ENCODE measurements at places on chromosomes 7 and 10.

- DNase-seq = no peak
These were observed 503.8 kb downstream of the INHBA start for GRCh38 chr7:41199136-41199535.

DNA sequence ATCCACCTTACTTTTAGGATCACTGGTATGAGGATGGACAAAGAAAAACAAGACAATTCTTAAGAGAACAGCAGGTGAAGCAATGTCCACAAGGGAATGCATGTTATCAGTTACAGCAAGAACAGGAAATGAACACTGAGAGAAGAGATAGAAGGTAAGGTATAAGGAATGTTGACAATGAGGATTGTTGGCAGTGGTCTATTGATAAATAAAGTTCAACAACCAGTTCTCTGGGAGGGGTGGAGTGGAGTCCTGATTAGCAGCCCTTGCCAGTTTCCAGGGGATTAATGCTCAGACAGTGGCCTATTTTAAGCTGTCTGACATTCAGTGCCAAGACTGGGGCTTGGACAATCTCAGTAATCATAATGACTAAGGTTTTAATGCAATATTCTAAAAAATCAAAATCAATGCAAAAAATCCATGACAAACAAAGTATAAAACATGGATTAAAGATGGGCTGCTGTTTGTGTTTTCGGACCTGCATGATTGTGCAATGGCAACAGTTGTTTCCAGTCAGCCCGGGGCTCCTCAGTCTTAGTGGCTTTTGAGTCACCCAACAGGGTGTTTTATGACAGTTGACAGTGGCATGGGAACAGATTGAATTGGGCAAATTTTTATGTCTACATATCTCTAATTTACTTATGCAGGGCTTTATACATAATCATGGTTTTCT lies 13.8 kb upstream of the AKR1B1 start:
- DNase-seq = no peak

DNA sequence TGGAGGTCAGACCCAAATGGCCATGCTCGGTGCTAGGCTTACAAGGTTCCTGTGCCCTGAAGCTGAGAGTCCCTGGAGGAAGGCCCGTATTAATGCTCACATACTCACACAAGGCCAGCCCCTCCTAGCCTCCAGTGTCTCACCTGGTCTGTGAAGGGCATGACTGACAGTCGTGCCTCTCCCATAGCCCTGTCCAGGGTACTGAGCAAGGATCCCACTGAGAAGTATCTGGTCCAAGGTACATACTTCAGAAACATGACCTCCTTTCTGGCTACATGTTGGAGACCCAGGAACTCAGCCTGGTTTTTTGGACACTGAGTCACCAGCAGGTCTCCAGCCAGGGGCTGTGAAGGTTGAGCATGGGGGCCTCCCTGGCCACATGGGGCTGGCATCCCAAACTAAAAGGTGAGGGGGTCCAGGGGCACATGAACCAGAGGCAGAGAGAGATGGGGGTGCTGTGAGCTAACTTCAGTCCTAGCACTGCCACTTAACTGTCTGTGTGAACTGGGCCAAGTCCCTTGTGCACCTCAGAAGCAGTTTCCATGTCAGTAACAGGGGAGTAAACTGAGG lies 17.6 kb upstream of the RASGEF1A start:
- DNase-seq = no peak

DNA sequence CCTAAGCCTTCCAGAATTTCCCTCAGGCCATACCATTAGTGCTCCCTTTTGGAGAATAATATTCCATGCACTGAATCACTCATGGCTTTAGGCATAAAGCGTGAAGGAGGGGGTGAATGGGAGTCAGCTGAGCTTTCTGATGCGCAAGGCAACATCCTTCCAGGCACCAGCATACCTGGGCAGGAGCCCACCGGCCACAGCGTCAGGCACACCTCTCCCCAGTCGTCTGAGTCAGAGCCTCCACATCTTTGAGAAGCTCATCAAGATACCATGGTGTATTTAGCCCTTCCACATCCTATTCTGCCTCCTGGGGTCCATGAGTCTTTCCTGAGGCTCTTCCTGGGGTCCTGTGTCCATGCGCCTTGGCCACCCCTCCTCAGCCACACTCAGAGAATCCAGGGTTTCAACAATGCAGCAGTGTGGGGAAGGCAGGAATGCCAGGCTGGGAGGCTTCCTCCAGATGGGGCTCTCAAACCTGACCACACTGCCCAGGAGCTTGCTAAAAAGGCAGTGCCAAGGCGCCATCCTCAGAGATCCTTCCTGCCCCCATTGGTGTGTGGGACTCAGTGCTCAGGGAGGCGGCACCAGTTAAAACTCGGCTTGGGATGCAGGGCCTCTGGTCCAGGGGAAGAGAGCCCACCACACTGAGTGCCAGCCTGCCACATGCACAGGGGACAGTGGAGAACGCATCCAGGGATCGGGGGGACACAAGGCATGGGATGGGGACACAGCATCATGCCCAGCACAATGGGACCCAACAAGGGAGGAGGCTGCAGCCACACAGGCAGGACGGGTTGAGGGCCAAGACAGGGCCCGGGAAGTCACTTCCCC lies 31.6 kb downstream of the RASGEF1A start:
- DNase-seq = no peak

GRCh38 chr10:18214691-18215563 lies 74.7 kb downstream of the CACNB2 start:
- peak; percentile 69 for DNase-seq

DNA sequence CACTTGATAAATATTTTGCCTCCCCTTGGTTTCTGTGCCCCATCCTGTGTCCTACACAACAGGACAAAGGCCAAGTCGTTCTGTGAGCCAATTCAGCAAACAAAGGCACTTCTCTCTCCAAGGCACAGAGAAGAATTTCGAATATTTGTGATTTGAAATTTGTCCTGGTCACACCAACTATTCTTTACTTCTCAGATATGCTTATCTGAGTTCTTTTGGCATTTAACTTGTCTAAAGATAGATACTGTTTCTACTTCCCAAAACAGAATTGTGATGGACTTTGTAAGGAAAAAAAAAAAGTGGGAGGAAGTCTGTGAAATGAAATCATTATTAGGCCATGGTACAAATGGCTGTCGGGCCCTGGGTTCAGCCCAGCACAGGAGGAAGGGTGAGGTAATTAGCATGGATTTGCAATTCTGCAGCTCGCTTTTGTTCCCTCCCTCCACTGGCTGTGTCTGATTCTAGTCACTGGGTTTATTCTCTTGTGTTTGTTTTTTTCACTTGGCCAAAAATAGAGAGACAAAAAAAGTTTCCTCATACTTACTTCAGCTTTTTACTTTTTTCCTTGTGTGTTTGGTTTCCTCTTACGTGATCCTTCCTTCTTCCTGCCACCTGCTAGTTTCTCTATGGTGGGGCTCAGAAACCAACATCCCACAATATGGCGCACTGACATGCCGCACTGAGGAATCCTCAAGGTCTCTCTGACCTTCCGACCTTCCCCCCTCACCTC lies 108.2 kb upstream of the MKLN1 start:
- no peak for DNase-seq

DNA sequence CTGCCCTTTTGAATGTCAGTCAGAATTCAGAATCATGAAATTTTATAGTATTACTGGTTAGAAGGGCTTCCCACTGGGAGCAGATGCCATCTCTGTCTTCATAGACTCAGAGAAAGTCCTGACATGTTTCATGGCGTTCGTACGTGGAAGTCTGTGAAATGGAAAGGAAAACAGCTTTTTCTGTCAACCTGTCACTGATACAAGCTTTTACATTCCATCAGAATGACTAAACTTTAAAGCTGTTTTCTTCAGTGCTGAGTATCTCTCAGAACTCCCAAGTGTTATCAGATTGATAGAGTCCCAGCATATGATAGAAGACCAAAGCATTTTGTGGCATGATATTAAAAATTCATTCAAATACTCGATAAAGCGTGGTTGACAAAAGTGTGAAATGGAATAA lies 726.7 kb upstream of the GALNT17 start:
- no peak for DNase-seq

GRCh38 chr10:33377658-33378025 lies 43.2 kb upstream of the NRP1 start:
- peak; percentile 59 for DNase-seq

DNA sequence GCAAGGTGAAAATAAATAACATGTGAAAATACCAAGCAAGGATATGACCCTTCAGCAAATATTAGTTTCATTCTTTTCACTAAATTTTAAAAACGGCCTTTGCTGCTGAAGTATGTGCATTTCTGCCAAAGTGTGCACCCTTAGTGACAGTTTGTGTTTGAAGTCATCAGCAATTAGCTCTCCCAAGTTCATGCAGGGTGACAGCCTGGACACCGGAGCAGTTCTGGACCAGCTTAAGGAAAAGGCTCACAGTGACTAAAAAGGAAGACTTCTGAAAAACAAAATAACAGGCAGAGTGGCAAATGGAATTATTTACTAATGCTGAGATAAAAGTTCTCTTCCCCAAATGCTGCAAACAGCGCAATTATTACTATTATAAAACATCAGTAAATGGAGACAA lies 69.3 kb upstream of the NEBL start:
- DNase-seq = no peak

Data from astrocyte of the spinal cord (primary cell).